ENCODE measurements at places on chromosomes 11 and 22.

GRCh38 chr11:46380340-46381047 is 975 bp upstream of the MDK start:
- DNase-seq: peak; percentile 59

- DNase-seq: no peak
These were observed 15.7 kb downstream of the SLC5A1 start for GRCh38 chr22:32058656-32059260.

DNA sequence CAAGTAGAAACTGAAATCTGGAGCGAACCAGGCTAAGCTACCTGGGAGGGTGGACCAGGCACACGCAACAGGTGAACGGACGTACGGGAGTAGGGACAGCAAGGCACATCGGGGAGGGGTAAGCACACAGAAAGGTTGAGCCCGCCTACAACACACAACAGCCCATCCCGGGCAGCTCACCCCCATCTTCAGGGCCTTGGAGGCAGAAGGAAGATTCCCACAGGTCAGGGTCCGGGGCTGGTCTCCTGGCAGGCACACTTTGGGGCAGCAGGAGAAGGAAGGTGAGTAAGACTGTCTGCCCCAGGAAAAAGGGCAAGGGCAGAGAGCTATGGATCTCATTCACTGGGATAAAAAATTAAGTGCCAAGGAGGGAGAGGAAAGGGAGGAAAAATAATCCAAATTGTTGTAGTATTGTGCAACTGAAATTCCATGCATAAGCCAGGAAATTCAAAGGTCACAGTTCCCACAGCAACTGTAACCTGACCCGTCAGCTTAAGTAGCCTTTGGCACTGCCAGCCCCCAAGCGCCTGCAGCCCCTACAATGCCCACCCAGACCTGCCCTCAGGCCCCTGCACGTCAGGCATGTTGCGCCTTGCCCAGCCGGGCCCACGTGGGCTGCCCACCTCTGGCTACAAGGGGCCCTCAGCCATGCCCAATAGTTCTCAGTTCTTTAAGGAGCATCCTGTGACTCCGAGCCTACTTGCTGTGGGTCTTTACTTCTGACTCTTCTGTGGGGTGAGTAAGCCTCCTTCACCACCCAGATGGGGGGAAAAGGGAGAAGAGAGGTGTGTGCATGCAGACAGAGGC is 51.8 kb downstream of the MICAL3 start:
- DNase-seq: peak; percentile 61

- DNase-seq: peak; percentile 81
These were observed 8.5 kb downstream of the ACAD8 start for GRCh38 chr11:134261626-134262488.

- DNase-seq: no peak
These were observed 198.8 kb upstream of the KIRREL3 start for GRCh38 chr11:127199306-127199801.

DNA sequence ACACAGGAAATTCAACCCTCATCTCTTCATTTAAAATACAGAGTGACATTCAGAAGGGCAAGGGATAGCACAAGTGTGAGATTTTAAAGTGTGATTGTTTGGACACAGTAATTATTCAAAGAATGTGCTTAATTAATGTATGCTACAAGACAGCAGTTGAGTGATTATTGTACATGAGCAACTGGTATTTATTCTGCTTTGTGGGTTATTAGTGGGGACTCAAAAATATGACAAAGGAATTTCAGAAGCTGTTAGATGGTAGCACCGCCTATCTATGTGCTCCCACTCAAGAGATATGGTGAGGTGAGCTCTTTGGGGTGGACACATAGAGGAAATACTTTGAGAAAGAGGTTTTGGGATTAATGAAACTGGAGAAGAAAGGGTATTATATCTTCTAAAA is 5.8 kb upstream of the HBD start:
- no peak for DNase-seq

- no peak for DNase-seq
These were observed 10.0 kb downstream of the IL2RB start for GRCh38 chr22:37139762-37140161.

DNA sequence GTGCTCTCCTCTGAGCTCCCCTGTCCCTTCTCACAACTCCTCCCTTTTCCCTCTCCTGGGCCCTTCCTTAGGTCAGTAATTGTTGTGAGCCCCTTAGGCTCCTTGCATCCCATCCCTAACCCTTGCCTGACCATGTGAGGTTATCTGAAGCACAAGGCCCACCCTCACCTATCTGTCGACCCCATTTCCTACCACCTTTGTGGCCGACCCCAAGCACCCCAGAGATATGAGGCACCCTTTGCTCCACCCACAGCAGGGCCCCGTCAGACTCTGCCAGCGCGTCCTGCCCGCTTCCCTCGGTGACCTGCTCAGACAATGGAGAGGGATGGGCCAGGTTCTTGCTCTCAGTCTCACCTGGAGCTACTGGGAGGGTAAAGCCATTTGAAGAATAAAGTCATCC is 1.3 kb downstream of the GNG3 start:
- no peak for DNase-seq

- no peak for DNase-seq
These were observed 13.5 kb downstream of the CHKA start for GRCh38 chr11:68107689-68108088.
